Breast epithelium (tissue), 4 donors: ENCODE measurements at places on chromosomes 3 and 15.
A peak's percentile ranks its signal among the peaks of the same experiment; 100 is the strongest.

DNA sequence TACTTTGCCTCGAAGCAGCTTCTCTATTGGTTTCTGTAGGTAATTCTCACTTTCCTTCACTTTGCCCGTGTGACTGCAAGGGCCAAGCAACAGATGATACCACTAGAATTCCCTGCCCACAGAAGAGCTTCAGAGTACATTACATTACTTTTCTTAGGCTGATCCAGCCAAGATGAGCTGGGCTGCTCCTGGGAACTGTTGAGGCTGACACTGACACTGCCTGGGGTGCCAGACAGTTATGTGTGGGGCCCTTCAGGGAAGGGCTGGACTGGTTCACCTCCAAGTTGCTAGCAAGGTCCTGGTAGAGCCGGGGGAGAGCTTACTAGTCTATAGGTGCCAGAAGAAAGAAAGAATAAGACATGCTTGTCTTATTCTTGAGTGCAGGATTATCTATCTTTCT lies 19.0 kb downstream of the GORASP1 start:
- DNase-seq: no peak

- peak; percentile 83 for DNase-seq
These were observed at the start of gene RHOV for GRCh38 chr15:40873694-40874561. TSS of gene RHOV (minus strand) at chr15:40874234. CDS start at chr15:40874139, 95 bp downstream.

DNA sequence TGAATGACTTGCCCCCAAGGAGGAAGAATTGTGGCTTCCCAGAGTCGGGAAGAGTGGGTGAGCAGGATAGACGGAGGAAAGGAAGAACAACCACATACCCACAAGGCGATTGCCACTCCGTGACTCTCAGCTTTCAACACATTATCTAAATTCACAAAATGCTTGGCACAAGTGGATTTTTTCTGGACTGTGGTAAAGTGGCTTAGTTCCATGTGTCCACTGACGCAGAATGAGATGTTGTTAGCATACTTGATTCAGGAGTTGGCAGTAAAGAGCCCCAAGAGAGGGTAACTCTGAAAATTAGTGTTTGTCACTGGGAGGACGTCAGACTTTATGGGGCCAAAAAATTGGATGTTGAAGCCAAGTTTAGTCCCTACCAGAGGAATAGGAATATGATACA lies 198.8 kb upstream of the CTNNB1 start:
- no peak for DNase-seq

- DNase-seq: no peak
These were observed 89.1 kb downstream of the ETFA start for GRCh38 chr15:76222159-76222558.

DNA sequence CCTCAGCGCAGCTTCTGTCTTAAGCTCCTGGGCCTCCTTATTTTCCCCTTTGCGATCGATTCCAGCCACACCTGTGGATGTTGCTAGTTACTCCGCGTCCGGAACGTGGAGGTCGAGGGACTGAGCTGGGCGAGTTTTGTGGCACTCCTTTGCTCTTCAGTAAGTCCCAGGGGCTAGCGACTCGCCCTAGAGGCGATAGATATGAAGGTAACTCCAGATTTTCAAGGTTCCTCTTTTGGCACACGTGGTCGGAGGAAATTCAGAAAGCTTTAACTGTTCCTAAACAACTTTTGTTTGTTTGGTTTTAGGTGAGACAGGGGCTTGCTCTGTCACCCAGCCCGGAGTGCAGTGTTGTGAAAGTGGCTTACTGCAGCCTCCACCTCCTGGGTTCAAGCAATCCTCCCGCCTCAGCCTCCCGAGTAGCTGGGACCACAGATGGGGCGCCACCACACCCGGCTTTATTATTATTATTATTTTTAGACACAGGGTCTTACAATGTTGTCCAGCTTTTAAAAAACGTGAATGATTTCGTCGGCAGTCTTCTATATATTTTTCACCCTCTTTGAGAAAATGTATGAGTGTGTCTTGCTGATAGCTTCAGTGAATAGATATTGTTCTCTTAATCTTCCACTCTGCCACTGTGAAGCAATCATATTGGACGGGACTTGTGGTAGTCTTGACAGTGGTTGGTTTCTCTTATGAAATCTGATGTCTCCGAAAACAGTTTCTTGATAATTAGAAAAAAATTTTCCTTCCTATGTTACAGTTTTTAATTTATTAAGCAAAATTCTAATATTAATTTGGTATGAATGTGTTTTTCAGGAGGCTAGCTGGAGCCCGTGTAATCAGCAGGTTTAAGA lies 785 bp downstream of the MFSD1 start:
- DNase-seq: no peak

- no peak for DNase-seq
These were observed 21.8 kb downstream of the CDCP1 start for GRCh38 chr3:45124352-45124751.

DNA sequence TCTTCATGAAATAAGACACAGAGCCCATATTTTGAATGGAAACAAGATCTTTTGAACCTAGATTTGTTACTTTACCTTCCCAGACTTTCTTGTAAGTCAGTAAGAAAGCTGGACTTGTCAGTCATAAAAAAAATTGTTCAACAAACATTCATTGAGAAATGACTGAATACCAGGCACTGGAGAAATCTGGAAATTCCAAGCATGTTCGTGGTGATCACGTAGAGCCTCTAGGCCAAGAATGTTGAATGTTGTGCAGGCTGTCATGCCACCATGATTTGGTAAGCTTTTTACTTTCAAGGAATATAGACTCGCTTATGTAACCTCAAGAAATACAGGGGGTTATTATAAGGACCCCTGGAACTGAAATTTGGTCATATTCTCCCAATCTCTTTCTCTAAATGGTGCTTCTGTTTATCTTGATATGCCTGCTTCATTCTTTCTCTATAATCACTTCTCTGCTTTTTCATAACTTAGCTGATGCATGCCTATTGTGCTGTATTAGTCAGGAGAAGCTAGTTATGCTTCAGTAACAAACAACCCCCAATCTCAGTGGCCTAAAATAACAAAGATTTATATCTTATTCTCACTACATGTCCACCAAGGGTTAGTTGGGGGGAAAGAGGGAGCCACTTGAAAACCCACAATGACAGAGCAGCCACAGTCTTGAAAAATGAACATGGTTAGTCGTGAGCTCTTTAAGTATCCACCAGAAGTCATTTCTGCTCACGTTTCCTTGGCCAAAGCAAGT lies 3.4 kb upstream of the TPM1 start:
- DNase-seq: no peak

DNA sequence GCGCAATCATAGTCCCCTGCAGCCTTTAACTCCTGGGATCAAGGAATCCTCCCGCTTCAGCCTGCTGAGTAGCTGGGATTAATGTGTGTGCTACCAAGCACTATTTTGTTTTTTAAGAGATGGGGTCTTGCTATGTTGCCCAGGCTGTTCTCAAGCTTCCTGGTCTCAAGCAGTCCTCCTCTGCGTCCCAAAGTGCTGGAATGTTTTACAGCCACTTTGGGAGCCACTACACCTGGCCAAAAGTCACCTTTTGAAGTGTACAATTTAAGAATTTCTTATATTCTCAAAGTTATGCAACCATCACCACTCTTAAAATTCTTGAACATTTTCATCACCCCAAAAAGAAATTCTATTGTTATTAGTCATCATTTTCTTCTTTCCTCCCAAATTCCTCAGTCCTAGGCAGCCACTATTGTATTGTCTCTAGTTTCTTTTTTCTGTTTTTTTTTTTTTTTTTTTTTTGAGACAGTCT lies 17.8 kb downstream of the CDV3 start:
- DNase-seq: no peak

- no peak for DNase-seq
These were observed 437.2 kb downstream of the SI start for GRCh38 chr3:164641071-164641470.

GRCh38 chr3:32323604-32324003 lies 68.0 kb upstream of the CMTM7 start:
- DNase-seq: no peak

DNA sequence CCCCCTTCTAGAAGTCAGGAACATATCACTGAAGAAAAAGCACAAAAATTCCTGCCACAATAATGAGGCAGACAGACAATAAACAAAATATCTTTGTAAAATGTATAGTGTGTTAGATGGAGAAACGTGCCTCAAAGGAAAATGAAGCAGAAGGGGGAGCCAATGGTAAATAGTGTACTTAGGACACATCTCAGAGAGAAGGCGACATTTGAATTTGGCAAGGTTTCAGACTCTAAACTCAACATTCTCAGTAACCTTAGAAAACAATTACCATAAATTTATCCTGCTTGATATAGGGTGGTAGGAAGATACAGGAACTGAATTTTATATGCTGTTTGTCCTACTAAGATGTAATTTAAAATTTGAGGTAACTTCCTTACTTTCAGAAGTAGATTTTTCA lies 52.6 kb upstream of the PTX3 start:
- DNase-seq: no peak

DNA sequence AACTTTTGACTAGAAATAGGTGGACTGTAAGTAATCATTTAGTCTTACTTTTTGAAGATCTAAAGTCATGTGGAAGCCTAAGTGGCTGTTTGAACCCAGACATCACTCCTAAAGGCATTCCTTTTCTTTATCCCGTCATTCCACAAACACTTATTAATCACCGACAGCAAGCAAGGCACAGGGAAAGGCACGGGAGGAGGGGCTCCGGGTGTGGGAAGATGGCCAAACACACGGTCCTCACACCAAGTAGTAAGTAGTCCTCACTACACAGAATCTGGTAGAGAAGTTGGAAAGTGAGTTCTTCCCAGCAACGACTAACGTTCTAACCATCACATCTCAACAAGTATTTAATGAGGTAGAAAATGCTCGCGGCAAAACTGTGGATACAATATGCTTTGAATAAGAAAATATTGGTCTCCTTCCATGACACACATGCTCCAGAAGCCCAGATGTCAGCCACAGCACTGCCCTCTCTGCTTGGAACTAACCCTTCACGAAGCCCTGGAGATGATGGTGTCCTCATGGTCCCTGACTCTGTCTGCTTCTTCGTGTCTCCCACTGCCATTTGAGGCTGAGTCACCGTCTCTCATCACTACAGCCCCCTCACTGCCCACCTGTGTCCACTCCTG lies 202.2 kb downstream of the OPA1 start:
- DNase-seq: no peak

- DNase-seq: no peak
These were observed 1.7 kb downstream of the CHDH start for GRCh38 chr3:53844262-53845102.

DNA sequence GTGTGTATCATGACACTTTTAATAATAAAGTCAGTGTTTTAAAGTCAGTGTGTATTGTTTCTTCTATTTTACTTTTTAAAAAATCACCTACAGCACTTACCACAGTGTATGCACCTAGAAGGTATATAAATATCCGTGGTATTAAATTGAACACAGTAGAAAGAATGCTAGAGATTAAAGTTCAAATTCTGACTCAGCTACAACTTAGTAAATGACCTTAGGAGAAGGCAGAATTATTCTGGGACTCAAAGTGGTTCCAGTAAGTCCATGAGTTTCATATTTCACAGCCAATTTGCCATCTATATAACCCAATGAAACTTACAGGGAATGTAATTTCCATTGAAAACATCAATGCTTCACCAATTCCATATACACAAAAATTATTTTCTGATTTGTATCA lies 52.7 kb upstream of the MAP4 start:
- DNase-seq: no peak

DNA sequence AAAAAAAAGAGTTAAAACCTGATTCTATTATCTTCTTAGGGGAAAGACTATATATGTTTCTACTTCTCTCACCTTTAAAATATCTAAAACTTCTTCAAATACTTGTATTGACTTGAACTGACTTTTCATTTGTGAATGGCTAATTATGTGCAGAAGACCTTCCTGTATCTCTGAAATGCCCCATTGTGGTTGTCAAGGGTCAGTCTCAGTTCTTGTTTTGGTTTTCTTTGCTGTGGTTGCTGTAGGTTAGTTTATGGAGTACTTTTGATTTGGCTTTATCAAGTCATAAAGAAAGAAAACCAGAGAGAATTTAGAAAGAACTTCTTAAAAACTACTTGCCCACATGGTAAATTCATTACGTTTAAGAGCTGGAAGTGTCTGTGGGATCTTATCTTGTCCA lies 345.3 kb upstream of the POU1F1 start:
- DNase-seq: no peak

DNA sequence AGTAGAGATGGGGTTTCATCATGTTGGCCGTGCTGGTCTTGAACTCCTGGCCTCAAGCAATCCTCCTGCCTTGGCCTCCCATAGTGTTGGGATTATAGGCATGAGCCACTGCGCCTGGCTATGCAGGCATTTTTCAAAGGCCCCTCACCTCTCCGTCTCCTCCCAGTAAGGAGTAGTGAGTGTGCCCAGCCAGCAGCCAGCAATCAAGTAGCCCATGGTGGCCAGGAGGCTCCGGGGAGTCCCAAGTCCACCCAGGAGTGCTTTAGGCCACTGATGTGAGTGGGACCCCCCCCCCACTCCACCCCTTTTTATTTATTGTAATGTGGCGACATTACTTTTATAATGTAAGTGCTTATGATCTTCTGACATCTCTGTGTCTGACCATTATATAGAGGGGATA lies 8.1 kb downstream of the ISG20 start:
- DNase-seq: no peak

DNA sequence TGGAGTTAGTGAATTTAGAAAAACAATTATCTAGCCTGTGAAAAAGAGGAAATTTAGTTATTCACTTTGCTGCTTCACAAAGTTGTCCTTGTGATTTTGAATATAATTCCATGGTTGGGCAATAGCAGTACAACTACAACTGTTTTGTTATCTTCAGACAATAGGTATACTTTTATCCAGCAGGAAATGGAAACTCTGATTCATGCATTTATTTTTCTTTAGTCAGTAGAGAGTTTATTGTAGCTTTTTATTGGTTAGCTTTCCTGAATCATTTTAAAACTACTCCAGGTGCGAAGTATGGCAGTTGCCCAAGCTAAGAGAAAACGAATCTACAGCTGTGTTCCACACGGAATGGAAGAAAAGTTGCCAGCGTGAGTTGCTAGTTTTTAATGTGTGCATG lies 80.3 kb downstream of the TM4SF4 start:
- no peak for DNase-seq

DNA sequence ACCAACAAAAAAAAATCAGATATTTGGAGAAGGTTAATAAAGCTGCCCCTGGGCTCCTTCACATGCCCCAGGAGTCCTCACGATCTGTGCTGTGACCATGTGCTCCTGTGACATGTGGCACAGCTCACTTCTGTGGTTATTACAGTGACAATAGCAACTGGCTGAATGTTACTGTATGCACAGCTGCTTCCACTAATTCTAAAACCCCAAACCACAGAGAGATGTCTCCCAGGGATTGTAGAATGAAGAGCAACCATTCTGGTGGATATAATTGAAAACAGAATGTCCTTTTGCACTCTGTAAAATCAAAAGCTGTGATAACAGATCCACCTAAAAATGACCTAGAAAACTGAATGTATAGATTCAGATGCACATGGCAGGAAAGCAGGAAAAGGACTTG lies 489.2 kb upstream of the CNTN4 start:
- DNase-seq: no peak

GRCh38 chr15:53323191-53323590 lies 436.3 kb downstream of the WDR72 start:
- DNase-seq: no peak

DNA sequence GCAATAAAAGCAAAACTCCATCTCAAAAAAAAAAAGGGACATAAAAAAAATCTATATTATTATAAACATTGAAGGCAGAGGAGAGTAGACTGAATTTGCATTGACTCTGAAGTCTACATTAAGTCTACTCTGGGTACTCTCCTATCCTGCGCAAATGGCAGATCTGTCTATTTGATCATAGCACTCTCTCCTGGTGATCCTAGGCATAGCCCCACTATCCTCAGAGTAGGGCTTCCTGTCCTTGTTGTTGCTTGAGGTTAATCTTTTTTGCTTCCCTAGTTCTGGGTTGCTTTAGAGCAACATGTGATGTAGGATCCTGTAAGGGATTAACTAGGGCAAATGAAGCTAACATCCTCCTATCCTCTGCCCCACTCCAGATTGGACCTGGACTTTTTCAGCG lies 82.1 kb upstream of the LRRFIP2 start:
- DNase-seq: no peak
